Stomach (tissue), 19 donors: ENCODE measurements at places on chromosomes 16 and 17.

DNA sequence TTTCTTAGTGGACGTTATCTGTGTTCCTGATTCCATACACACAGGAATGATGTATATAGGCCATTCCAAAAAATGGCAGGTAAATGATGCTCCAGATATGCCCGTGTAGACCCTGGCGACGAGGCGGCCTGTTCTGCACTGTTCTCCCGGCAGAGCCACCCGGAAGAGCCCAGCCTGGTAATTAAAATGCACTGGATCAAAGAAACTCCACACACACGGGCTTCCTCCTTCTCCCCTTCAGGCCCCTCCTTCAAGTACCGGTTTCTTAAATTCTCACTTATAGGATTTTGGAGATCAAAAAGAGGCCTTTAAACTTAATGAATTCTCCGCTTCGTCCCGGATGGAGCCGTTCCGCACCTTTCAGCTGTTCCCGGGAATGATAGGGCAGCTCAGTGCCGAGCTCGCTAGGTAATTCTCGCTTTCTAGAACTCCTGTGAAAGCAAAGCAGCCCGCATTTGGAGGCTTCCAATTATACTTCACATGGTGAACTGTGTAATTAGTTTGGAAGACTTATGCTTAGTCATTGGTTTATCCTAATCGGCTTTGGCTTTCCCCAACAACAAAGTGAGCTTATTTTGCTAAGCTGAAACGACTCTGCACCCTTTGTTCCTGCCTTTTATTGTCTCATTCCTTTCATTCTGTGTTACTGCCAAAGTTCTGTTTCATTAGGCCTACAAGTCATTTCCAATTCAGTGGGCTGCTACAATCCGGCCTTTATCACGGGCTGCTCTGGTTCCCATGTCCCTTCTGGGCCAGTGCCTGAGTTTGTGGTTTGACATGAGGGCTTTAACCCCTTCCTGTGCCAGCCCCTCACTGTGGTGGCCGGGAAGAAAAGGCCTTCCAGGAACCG is 150.0 kb downstream of the MSI2 start:
- no peak for DNase-seq
- peaks cover 37% of the 10 kb centered on the region for H3K4me1 ChIP-seq
- peak overlapping the region; percentile 77 for H3K27ac ChIP-seq
- no peak overlapping the region for H3K4me3 ChIP-seq

DNA sequence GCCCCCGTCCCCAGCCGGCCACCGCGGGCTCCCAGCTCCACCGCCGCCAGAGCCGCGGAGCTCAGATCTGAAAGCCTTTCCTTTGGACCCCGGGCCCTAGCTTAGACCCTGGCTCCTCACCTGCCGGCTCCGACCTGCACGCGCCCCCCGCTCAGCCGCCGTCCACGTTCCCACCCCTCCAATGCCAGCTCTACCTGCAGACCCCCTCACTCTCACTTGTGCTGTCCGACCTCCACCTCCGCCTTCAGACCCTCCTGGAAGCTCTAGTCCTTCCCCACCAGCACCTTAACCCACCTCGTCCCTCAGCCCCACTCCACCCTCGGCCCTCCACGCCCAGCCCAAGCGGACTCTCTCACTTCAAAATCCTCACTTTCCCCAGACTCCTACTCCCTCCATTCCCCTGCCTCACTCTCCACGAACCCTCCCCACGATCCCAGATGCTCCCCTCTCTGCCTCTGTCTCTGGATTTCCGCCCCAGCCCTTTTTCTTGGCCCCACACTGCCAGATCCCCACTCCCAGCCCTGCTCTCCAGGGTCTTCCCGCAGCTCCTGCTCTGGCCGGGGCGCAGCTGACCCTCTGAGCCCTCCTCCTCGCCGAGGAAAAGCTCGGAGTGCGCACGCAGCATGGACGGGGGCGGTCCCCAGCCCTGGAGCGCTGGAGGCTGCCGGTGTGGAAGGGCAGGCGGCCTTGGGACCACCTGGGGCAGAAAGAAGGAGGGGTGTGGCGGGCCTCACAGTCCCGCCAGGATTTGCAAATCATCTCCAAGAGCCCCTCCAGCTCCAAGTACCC is at the start of gene TMEM114:
Gene TMEM114, minus strand, starts transcription at position 612 of the 789 bp plus-strand sequence. CDS start 673 bp downstream, outside the sequence.
- peaks cover 4% of the 10 kb centered on the region for H3K27me3 ChIP-seq
- peak within 1 kb of the TSS; percentile 18 for H3K4me3 ChIP-seq
- DNase-seq = no peak
- no peak within 1 kb of the TSS for H3K27ac ChIP-seq
- no peaks in the 10 kb centered on the region for H3K36me3 ChIP-seq

DNA sequence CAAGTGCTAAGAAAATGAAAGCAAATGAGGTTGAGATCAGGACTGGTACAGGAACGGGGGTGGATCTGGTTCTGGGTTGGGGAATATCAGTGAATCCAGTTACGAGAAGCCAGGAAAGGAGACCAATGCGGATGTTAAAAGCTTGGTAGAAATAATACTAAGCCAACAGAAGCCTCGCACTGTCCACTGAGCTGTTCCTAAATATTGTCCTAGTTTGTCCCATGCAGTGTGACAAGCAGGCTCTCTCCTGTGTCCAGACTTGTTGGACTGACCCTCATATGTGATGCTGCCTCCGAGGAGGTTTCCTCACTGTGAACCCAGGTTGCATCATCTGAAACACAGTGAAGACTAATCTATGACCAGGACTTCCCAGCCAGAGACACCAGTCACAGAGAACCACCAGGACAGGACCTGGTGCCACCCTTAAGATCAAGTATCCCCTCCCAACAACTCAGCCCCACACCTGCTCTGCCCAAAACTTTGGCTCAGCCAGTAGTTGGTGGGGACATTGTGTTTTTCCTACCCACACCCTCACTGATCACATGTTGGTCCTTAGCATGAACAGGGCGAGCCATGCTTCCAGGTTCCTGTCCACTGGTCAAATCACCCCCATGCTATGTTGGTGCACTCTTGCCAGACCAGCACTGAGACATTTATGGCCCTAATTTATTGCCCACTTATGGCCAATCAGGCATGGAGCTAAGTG is 32.7 kb upstream of the SCNN1B start:
- H3K27ac ChIP-seq = no peak overlapping the region
- H3K4me3 ChIP-seq = no peak overlapping the region
- no peaks in the 10 kb centered on the region for H3K36me3 ChIP-seq
- H3K27me3 ChIP-seq = no peaks in the 10 kb centered on the region

GRCh38 chr17:44540246-44541084 is 16.8 kb upstream of the FZD2 start:
- peaks cover 17% of the 10 kb centered on the region for H3K27me3 ChIP-seq
- H3K4me3 ChIP-seq = no peak overlapping the region
- no peaks in the 10 kb centered on the region for H3K4me1 ChIP-seq
- DNase-seq = no peak
- H3K36me3 ChIP-seq = no peaks in the 10 kb centered on the region

- H3K36me3 ChIP-seq = peaks cover 12% of the 10 kb centered on the region
- H3K27ac ChIP-seq = no peak overlapping the region
- H3K4me3 ChIP-seq = no peak overlapping the region
- H3K27me3 ChIP-seq = no peaks in the 10 kb centered on the region
- no peaks in the 10 kb centered on the region for H3K4me1 ChIP-seq
These were observed 48.7 kb downstream of the RGS9 start for GRCh38 chr17:65185668-65186382.

GRCh38 chr17:46983782-46984181 is 4.7 kb upstream of the RPRML start:
- H3K27me3 ChIP-seq = peaks cover 12% of the 10 kb centered on the region
- no peak overlapping the region for H3K4me3 ChIP-seq
- no peak for DNase-seq
- peak overlapping the region; percentile 65 for H3K27ac ChIP-seq
- H3K4me1 ChIP-seq = peaks cover 16% of the 10 kb centered on the region

DNA sequence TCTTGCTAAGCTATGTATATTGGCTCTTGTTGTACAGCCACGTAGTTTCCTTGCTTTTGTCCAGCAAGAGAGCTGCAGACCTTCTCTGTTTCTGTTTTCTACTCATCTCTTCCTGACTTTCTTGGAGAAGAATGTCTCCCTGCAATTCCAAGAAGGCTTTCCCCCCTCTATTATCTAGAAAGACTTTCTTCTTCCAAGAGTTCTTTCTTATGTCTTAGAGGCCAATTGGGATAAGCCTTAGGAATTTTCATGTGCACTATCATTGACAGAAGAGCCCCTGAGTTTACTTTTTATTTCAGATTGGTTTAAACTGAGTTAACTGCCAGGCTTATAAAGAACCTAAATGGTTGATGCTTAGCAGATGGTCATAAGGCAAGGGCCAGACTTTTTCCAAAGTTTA is 9.0 kb downstream of the CAPNS2 start:
- peaks cover 10% of the 10 kb centered on the region for H3K36me3 ChIP-seq
- DNase-seq = peak; percentile 68
- H3K4me1 ChIP-seq = no peaks in the 10 kb centered on the region
- H3K27ac ChIP-seq = no peak overlapping the region
- H3K4me3 ChIP-seq = no peak overlapping the region
- H3K27me3 ChIP-seq = no peaks in the 10 kb centered on the region

- H3K27me3 ChIP-seq = no peaks in the 10 kb centered on the region
- peak; percentile 15 for DNase-seq
- H3K4me1 ChIP-seq = peaks cover 10% of the 10 kb centered on the region
- no peak overlapping the region for H3K27ac ChIP-seq
These were observed 6.7 kb downstream of the GIT1 start for GRCh38 chr17:29582772-29583171.

DNA sequence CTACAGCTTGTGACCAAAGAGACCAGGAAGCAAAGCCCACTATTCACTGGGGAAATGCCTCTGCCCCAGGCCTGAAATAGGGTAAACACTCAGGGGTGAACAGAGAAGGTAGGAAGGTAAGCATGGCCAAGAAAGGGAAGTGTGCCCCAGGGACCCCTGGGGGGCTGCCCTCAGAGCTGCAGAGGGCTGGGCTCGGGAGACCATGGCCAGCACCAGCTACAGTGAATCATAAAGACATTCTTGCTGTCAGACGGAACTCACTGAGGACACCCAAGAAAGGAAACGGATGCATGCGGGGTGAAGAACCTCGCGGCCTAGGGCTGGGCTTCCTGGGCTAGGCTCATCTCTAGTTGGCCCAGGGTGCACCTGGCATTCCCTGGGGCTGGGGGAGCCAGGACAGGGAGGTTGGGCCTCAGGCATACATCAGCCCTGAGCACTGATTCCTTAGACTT is 9.6 kb downstream of the HIC1 start:
- H3K27me3 ChIP-seq = peaks cover 12% of the 10 kb centered on the region
- H3K27ac ChIP-seq = peak overlapping the region; percentile 93
- no peak for DNase-seq
- peaks cover 50% of the 10 kb centered on the region for H3K4me1 ChIP-seq
- H3K4me3 ChIP-seq = no peak overlapping the region
- H3K36me3 ChIP-seq = peaks cover 87% of the 10 kb centered on the region

DNA sequence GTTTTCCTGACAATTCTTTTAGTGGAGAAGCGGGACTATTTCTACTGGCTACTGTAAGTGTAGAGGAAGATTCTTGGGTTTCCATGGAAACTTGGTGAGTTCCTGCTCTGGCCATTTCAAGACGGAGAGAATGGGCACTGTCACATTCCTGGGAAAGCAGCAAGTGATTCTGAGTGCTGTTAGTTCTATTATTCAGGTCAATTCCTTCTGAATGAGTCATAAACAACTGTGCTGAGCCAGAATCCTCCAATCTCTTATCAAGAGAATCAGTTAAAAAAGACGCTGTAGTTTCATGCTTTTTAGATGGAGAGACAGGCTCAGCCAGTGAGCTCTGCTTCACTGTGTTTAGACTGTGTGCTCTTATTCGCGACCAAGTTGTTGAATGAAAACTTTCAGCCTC is 19.6 kb downstream of the AKAP10 start:
- H3K27me3 ChIP-seq = no peaks in the 10 kb centered on the region
- H3K36me3 ChIP-seq = peaks cover 79% of the 10 kb centered on the region
- H3K4me3 ChIP-seq = no peak overlapping the region
- no peak for DNase-seq
- no peak overlapping the region for H3K27ac ChIP-seq

- no peak overlapping the region for H3K4me3 ChIP-seq
- DNase-seq = no peak
- H3K27ac ChIP-seq = no peak overlapping the region
- no peaks in the 10 kb centered on the region for H3K27me3 ChIP-seq
- H3K36me3 ChIP-seq = no peaks in the 10 kb centered on the region
- H3K4me1 ChIP-seq = peaks cover 7% of the 10 kb centered on the region
These were observed 193.4 kb upstream of the CDH11 start for GRCh38 chr16:65315081-65315780.

GRCh38 chr17:36105781-36106492 is 2.3 kb downstream of the CCL4 start:
- no peaks in the 10 kb centered on the region for H3K4me1 ChIP-seq
- no peak overlapping the region for H3K27ac ChIP-seq
- peaks cover 12% of the 10 kb centered on the region for H3K27me3 ChIP-seq
- no peak overlapping the region for H3K4me3 ChIP-seq
- no peaks in the 10 kb centered on the region for H3K36me3 ChIP-seq

DNA sequence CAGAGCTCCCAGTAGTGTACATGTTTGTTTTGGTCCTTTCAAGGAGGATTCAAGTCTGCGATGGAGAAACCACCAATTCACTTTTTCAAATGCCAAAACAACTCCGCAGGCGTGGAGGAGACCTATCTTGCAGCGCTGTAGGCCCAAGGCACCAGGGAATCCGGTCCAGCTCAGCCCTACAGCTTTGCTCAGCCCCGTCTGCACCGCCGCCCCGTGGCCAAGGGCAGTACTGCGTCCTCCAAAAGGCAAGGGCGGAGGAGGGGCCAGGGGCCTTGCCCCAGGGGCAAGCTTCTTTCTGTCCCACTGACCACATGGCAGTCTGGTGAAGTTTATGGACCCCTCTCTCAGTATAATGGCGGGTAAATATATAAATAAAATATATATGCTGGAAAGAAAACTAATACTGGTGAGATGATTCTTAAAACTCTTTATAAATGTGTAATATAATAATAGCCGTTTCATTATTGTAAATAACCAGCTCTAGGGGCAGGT is 709 bp upstream of the CD300LG start:
- no peak overlapping the region for H3K27ac ChIP-seq
- no peaks in the 10 kb centered on the region for H3K36me3 ChIP-seq
- H3K4me1 ChIP-seq = no peaks in the 10 kb centered on the region
- H3K4me3 ChIP-seq = no peak overlapping the region

DNA sequence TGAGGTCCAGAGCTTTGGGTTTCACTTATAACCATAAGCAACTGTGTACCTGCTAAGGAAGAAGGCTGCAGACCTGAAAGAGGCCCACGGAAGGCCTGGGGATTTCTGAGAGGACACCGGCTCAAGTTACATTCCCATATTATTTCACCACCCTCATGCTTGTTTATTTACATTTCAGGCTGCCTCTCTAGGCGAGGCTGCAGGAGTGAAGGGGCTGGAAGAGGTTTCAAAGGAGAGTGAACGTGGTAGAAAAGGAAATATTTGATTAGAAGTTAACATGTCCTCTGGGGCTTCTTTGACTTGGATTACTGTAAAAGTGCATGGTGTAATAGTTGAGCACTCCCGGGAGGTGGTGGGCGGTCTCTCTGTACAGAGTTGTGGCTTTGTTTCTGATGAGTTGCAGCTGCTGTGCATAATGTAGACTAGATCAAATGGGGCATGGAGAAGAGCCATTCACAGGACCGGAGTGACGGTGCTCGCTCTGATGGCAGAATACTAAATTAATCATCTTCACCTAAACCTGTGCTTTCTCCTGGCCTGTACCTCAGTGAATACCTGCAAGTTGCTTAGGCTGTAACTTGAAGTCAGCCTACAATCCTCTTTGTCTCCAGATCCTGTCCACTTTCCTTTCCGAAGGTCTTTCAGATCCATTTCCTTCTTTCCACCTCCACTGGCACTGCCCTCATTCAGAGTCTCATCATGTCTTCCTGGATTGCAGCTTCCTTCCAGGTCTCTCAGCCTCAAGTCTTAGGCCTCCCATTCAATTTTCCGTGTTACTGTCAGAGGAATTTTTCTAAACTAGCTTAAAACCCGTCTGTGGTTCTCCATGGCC is 1.9 kb upstream of the CPD start:
- no peaks in the 10 kb centered on the region for H3K27me3 ChIP-seq
- H3K27ac ChIP-seq = peak overlapping the region; percentile 72
- no peak for DNase-seq
- no peak overlapping the region for H3K4me3 ChIP-seq
- peaks cover 51% of the 10 kb centered on the region for H3K4me1 ChIP-seq
